ENCODE measurements at places on chromosomes 13 and 19.

DNA sequence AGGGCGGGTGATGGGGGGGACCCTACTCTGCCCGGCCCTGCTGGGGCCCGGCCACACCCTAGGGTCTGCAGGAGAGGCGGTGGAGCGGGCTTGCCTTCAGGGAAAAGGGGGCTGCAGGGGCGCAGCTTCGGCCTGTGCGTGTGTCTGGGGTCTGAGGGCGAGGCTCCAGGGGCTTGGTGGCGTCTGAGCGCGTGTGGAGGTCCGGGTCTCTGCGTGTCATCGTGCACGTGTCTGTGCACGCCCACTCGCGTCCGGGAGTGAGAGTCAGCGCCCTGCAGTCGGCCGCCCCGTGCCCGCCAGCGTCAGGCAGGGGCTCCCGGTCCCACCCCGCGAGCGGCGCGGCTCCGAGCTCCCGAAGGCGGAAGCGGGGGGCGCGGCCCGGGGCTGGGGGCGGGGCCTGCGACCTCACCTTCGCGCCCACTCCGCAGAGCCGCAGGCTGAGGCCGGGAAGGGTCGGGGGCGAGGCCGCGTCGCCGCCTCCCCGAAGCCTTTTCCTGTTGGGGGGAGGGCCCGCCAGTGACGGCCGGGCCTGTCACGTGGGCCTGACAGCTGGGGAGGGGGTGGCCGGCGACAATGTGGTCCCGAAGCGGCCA lies at the start of gene ARHGAP45:
Gene ARHGAP45, plus strand, starts transcription at position 420 of the 593 bp plus-strand sequence. CDS start 239 bp downstream, outside the sequence.
- DNase-seq: peak; percentile 71

DNA sequence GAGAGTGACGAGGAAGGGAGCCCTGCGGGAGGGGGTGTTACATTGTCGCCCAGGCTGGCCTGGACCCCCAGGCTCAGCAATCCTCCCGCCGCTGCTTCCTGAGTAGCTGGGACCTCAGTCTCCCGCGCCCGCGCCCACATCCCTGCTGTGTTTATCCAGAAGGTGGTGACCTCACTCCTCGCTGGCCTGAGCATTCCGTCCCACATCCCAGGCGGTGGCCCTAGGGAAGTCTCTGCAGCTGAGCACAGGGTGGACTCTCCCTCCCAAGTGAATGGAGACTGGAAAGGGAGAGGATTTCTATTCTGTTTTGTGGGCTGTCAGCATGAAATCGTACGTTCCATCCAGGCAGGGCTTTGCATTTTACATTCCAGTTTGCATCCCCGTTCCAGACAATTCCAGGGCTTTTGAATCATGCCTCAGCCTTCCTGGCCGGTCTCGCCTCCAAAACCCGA lies 401 bp upstream of the ZNF765 start:
- peak; percentile 78 for DNase-seq

DNA sequence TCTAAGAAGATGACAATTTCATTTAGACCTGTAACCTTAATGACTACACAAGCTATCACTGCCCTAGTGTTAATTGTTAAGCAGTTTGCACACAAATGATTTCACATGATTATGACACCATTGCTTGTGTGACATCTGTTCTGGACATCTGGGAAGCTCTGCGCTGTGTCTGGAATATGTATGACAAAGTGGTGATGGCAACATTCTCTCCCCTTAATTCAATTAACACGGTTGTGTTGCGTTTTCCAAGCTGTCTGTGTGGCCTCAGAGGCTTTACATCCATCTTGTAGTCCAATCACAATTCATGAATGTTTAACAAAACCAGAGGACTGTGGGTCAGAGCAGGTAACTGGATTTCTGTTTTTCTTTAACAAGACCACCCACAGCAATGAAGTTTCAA lies 204.4 kb downstream of the COG6 start:
- no peak for DNase-seq

DNA sequence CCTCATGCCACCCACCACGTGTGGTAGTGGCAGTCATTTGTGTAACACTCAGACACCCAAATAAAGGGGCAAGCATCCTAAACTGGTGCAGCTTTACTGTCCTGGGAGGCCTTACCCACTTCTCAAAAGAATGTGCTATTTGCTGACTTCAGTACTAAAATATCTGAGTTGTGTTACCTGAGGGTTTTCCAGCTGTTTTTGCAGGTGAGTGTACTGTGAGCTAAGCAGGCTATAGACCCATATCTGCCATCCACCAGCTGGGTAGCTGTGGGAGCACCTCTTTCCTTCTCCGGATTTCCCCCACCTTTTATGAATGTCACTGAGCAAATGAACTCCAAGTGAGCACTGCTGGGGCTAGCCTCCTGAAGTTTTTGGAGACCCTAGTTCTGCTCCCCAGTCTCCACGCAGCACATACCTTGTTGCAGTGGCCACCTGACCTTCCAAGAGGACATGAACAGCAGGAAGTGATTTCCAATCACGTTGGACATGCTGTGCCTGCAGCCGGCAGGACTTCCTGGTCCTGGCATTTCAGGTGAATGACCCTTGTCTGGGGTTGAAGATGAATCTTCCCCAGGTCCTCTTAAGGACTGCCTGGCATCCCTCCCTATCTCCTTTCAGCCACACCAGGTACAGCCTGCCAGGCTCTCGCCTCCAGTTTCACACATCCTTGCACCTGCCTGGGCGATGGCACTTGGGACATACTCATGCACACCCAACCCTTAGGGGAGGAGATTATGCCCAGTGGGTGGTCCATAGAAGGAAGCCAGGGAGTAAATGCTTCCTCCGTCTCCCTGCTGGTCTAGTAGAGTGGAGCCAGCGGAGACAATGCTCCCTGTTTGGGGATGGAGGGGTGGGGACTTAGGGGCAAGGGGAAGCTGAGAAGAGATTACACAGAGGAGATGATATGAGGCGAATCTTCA lies 109.5 kb upstream of the SPATA13 start:
- DNase-seq: peak; percentile 47

DNA sequence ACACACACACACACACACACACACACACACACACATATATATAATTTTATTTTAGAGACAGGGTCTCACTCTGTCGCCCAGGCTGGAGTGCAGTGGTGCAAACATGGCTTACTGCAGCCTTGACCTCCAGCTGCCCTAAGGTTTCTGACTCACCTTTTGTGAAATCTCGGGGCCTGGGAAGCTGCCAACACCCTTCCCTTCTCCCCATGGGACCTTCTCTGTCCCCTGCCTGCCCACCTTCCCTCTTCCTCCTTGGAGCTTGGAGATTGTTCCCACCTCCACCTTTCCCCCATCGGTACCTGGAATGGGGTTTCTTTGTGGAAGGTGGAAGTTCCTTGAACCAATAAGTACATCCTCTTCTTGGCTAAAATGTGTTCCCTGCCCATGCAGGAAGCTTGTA lies 6.3 kb downstream of the ARRDC5 start:
- DNase-seq: no peak

DNA sequence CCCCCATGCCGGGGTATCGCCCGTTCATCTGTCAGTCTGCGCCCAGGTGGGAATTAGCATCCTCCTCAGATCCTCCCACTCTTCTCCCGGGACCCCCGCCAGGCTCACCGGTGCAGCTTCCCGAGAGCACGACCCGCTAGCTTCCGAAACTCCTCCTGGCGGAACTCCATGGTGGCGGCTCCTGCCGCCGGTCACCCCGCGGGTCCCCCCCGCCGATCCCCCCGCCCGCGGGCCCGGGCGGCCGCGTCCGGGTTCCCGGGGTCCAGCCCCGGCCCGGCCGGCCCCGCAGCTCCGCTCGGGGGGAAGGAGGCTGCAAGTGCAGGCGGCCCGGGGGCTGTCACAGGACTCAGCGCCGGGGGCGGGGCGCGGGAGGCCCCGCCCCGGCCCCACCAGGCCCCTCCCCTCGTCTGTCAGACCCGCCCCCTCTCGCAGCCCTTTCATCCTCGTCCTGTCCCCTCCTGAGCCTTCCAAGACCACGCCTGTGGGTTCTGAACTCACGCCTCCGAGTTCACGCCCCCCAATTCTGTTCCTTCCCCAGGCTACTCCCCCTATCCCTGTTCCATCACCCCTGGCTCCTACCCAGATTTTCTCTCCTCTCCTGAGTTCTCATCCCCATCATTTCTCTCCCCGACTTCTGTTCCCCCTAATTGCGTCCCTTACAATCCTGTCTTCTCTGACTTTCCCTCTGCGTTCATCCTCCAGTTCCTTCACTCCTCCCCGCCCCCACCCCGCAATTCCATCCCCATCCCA lies at the start of gene SLC17A7:
Gene SLC17A7, minus strand, starts transcription at position 318 of the 750 bp plus-strand sequence. Its CDS starts 148 bp downstream, at position 170.
- DNase-seq: peak; percentile 59

GRCh38 chr19:39506944-39507714 lies 7.8 kb upstream of the SELENOV start:
- peak; percentile 97 for DNase-seq

- no peak for DNase-seq
These were observed 25.5 kb downstream of the SPTBN4 start for GRCh38 chr19:40492274-40492673.

GRCh38 chr13:61204025-61204424 lies 211.6 kb downstream of the PCDH20 start:
- DNase-seq: no peak

DNA sequence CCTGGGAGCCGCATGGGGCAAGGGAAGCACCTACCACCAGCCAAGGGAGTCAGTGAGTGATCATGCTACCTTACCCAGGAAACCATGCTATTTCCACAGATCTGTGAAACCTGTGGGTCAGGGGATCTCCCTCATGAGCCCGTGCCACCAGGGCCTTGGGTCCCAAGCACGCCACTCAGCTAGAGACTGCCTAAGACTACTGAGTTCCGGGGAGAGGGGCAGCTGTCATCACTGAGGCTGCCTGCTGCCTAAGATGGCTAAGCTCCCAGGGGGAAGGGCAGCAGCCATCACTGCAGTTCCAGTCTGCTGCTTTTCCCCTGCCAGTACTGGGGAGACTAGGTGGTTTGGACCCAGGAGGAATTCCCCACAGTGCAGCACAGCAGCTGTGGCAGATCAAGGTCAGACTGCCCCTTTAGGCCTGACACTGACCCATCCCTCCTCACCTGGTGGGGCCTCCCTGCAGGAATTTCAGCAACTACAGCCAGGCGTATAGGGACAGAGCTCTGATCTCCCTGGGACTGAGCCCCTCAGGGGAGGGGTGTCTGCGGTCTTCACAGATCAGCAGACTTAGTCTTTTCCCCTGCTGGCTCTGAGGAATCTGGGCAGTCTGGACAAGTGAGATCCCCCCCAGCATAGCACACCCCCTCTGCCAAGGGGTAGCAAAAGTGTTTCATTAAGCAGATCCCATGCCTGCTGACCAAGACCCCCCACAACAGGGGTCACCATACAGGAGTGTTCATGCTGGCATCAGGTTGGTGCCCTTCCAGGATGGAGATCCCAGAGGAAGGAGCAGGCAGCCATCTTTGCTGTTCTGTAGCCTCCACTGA lies 26.9 kb downstream of the VSTM2B start:
- DNase-seq: no peak

GRCh38 chr19:10112037-10112761 lies 706 bp downstream of the P2RY11 start:
- DNase-seq: no peak

DNA sequence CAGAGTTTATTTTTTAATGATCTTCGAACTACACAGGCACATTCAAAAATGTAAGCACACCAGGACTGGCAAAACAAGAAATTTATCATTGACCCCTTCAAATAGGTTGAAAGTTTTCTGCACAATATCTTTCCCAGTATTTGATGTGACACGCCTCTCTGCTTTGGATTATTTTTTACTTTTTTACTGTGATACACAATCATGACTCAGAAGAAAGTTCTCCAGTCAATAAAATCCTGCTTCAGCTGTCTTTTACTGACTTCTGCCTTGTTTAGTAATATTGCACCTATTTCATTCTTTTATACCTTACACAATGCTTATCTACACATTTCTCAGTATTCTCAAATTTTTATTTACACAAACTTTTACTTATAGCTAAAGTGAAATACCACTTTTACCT lies 1750.4 kb downstream of the PCDH9 start:
- no peak for DNase-seq

- DNase-seq: no peak
These were observed 39.1 kb downstream of the TEX26 start for GRCh38 chr13:30971575-30971974.

DNA sequence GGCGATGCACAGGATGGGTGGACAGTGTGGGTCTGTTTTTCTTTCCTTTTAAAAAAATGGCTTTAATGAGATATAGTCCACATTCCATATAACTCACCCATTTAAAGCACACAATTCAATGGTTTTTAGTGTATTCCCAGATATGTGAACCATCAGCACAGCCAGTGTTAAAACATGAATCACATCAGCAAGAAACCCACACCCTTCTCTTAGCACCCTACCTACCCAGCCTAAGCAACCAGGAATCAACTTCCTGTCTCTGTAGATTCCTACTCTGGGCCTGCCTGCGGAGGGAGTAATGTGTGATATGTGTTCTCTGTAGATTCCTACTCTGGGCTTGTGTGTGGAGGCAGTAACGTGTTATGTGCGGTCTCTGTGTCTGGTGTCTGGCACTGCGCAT lies 11.9 kb downstream of the TMEM255B start:
- DNase-seq: no peak

DNA sequence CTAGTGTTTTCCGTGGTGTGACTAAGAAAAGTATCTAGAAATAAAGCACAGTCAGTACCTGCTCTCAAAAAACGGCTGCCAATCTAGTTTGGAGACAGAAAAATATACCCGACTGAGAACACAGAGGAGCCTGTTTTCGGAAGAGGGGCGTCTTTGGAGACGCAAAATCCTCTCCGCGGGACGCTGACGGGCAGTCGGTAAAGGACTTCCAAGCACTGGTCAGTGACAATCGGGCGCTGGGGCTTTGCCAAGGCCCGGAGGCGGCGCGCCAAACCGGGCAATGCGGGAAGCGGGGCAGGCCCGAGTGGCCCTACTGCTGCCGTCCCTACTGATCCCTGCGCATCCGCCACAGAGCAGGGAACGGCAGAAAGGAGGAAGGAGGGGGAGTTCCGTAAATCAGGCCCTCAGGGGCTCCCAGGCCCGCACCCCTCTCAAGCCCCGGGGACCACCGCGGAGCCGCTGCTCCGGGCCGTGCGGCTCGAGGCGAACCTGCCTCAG lies 588 bp upstream of the DPY19L3 start:
- DNase-seq: peak; percentile 85

GRCh38 chr19:6214881-6215541 lies 64.8 kb downstream of the MLLT1 start:
- no peak for DNase-seq

DNA sequence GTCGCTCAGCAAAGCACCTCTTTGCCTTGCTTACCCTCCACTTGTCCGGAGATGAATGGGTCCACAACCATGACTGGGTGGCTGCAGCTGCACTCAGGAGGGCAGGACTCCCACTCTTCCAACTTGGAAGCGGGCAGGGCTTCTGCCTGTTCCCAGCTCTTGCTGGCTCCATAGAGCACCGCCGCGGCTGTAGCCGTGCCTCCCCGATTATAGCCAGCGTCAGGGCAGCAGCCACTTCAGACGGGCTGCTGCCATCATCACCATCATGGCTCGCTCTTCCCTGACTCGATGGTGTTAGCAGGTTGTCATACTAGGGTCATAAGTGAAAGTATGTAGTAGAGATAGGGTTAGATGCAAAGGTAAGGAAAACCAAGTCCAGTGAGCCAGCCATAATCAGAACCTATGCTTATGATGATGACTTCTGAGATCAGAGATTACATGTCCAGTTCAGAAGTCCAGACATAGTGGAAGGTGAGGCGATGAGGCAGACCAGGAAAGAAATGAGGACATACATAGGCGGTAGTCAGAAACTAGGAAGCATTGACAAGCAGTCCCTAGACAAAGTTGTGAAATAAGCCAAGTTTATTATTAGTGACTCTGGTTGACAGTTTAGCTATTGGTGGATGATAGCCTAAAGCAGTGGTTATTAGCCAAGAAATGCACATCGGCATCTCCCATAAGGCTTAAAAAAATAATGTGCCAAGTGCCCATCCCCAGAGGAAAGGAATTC lies 4.4 kb upstream of the INTS6 start:
- no peak for DNase-seq

- peak; percentile 62 for DNase-seq
These were observed 152.4 kb downstream of the DCLK1 start for GRCh38 chr13:35978607-35979316.

GRCh38 chr13:60836821-60837220 lies 439.8 kb downstream of the TDRD3 start:
- no peak for DNase-seq

- no peak for DNase-seq
These were observed 45.6 kb downstream of the EDNRB start for GRCh38 chr13:77872995-77873394.
